CD4-positive, alpha-beta T cell treated with Interleukin-10 for 1 hour (primary cell): ENCODE measurements at places on chromosomes 11 and 22.

DNA sequence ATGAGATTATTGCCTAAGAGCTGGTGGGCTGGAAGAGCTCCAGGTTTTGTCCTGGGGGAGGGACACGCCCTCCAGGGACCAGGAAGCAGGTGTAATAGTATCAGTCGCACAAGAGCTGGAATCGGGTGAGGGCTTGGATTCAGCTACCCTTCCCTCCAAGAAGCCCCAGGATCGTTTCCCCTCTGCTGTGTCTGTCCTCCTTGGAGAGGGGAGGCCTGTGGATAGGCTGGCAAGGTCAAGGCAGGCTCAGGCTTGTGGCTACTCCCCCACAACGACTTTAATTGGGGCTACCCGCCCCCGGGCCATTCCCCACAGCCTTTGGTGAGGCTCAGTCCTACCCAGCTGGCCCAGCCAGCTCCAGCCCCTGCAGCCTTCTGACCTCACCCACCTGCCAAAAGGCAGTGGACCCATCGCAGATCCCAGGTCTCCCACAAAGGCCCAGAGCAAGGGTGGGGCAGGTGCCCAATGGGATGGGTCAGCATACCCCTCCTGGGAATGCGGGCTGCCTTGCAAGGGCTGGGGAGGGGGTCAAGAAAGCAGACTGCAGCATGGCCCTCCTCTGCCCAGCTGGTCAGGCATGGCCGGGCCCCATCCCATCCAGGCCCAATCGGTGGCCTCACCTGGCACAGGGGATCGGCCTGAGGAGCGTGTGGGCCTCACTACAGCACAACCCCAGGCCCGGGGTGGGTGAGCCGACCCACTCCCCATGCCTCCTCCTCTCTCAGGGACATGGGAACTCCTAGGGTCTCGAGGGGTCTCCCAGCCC, 1.0 kb downstream of the CTSD start:
- no peak for DNase-seq

- no peak for DNase-seq
These were observed 100.0 kb downstream of the RPS6KA4 start for GRCh38 chr11:64458997-64459396.

DNA sequence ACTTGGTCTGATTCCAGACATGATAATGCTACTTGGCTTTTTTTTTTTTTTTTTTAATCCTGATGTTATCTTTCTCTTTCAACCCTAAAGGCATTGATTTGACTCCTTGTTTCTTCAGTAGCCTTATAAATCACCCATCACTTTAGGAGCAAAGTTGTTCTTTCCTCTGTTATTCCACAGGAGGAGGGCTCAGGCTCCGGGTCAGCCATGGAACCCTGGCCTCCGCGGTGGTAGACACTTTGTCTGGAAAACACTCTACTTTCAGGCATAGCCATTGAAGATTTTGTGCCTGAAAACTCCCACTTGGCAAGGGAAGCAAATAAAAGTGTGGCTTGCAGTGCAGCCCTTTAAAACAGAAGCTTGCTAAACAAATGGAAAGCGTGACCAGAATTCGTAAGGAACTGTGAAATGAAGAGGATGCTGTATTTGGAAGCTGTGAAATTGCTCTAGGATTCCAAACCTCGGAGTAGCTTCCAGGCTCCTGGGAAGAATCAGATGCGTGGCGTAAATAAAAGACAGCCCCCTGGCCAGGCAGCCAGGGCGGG, 44.9 kb downstream of the ARHGAP8 start:
- no peak for DNase-seq

DNA sequence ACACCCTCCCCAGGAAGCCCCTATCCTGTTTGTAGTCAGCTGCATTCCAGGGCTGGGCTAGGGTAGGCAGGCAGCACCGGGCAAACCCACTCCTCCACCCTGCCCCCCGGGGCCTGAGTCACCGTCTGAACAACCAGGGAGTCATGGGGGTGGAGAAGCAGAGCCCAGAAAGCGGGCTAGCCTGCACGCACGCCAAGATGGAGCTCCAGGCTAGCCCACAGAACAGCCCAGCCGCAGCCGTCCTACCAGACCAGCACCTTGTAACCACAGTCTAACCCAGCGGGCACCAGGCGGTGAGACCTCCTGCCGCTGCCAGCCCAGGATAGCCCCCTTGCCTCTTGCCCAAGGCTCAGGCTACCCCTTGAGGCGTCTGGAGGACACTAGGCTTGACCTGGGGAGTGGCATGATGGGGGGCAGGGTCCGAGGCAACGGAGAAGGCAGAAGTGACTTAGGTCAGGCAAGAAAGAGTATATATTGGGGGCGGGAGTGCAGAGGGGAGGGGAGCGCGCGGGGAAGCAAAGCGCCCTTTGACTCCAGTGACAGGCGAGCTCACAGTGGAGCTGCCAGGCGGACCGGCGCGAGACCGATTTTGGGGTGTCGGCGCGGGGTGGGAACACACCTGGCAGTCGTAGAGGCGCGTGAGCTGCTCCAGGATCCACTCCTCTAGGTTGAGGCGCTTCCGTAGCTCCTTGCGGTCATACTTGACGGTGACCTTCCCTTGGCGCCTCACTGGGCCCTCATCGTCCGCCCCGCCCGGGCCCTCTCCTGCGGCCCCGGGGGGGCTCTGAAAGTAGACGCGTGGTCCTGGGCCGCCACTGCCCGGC, 734 bp downstream of the PPP1R14B start:
- DNase-seq, result peak; percentile 63

- DNase-seq, result peak; percentile 53
These were observed 84.1 kb downstream of the PDE2A start for GRCh38 chr11:72589802-72590761.

DNA sequence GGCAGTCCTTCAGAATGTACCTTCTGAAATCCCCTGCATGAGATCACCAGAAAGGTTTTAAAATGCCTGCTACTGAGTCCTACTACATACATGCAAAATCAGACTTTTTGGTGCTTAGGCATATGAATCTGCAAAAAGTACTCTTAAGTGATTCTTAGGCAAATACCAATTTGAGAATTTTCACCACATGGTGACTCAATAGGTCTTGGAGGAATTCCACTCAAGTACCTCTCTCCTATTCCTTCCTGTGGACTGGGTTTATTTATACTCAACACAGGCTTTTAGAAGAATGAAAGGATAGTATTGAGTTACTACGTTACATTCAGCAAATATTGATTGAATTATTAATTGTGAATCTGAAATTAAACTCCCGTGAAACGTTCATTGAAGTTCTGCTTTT, 223.9 kb downstream of the CNTN5 start:
- DNase-seq, result no peak

DNA sequence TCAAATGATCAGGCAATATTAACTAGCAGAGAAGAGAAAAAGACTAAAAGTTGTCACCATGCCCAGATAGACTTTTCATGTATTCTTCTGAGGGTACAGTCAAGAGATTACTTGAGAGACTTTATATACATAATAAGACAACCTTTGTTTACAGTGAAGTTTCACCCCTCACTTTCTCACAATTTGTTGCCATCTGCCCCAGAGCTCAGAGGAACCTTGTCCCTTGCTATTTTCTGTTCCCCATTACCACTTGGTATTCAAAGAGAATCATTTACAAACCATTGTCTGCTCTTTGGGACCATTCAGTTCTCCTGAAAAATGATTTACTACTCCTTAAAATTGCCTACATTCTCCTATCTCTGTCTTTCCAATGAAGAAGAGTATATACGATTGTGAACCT, 544.6 kb downstream of the CNTN5 start:
- DNase-seq, result no peak

- no peak for DNase-seq
These were observed 26.4 kb downstream of the FBLN1 start for GRCh38 chr22:45529105-45529504.

- DNase-seq, result no peak
These were observed 80.3 kb downstream of the ETS1 start for GRCh38 chr11:128506999-128507611.

GRCh38 chr11:9158898-9159391, 67.5 kb upstream of the SCUBE2 start:
- DNase-seq, result no peak

DNA sequence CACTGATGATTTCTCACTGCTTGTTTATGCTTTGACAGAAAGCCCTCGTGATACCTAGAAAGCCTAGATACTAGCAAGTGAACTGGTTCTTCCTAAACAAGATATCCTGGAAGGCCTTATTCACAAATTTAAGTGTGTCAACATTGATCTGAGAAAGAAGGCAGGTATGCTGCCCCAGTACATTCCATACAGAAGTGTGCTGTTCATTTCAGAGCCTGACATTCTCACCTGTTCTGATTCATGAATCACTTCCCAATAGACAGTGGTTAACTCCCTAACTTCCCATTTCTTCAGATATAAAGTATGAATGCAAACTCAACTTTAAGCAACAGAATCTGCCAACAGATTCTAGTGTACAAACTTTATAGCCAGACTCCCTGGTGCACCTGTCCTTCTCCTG, 15.5 kb upstream of the RASSF10 start:
- DNase-seq, result no peak

GRCh38 chr11:10323793-10324170, 18.9 kb downstream of the ADM start:
- DNase-seq, result no peak

- no peak for DNase-seq
These were observed 2.6 kb upstream of the ATG2A start for GRCh38 chr11:64919627-64920026.

GRCh38 chr11:78066471-78066870, 2.8 kb downstream of the THRSP start:
- DNase-seq, result no peak

GRCh38 chr11:123116486-123116885, 54.5 kb upstream of the HSPA8 start:
- no peak for DNase-seq

- DNase-seq, result no peak
These were observed 39.7 kb upstream of the AKIP1 start for GRCh38 chr11:8871171-8871775.

DNA sequence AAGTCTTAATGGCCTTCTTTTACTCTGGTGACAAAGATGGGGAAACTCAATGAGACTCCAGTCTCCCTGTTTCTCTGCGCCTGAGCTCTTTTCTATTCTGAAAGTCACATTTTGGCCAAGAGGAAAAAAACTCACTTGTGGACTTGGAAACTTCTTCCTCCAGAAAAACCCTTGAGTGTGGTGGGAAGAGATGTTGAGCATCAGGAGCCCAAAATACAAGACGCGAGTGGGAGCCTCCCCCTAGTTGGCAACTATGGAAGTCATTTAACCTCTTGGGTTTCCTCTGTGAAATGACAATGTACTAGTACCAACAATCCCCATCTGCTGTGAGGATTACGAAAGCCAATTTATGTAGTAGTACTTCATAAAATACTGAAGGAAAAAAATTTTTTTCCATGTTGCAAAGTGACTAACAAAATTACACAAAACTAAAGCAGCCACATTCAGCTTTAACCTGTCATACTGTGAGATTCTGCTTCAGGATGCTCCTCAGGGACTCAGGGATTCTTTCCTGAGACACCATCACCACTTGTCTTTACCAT, 524 bp upstream of the SLC25A17 start:
- no peak for DNase-seq

DNA sequence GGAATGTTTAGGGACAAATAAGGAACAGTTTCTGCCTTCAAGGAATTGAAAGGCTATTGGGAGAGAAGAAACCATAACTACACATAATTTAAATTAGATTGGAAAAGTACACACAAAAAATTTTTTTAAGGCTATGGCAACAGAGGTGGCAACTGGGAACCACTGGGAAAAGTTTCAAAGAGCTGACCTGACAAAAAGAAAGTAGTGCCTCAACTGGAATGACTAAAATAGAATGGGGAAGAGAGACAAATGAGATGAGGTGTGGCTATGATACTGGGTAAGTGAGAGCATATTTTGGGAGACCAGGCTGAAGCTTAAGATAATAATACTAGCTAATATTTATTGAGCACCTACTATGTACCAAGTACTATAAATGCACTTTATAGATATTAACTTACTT, 2.9 kb upstream of the AKIP1 start:
- DNase-seq, result no peak

GRCh38 chr11:2791139-2791520, 91.3 kb upstream of the KCNQ1OT1 start:
- no peak for DNase-seq

- peak; percentile 27 for DNase-seq
These were observed 86.3 kb downstream of the CCDC83 start for GRCh38 chr11:85941380-85941973.

DNA sequence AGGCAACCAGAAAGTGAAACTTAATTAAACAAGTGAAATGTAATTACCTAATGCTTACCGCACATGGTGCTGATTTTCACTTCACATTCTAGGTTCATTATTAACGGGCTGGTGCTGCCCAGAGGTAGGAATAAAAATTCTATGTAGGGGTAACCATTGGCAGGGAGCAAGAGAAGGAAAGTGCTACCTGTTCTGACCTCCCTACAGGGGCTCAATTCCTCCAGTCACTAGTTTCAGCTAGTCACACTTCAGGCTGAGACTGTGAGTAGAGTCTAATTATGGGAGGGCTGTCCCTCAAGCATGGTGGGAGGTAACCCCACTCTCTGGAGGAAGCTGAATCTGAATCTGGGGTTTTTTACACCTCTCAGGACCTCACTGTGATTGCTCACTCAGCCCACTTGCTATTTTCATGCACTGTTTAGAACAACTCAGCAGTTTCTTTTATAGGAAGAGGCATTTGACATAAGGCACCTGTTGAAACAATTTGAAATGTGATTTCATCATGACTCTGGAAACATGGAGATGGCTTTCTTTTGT, 75.4 kb downstream of the MAML2 start:
- peak; percentile 64 for DNase-seq

DNA sequence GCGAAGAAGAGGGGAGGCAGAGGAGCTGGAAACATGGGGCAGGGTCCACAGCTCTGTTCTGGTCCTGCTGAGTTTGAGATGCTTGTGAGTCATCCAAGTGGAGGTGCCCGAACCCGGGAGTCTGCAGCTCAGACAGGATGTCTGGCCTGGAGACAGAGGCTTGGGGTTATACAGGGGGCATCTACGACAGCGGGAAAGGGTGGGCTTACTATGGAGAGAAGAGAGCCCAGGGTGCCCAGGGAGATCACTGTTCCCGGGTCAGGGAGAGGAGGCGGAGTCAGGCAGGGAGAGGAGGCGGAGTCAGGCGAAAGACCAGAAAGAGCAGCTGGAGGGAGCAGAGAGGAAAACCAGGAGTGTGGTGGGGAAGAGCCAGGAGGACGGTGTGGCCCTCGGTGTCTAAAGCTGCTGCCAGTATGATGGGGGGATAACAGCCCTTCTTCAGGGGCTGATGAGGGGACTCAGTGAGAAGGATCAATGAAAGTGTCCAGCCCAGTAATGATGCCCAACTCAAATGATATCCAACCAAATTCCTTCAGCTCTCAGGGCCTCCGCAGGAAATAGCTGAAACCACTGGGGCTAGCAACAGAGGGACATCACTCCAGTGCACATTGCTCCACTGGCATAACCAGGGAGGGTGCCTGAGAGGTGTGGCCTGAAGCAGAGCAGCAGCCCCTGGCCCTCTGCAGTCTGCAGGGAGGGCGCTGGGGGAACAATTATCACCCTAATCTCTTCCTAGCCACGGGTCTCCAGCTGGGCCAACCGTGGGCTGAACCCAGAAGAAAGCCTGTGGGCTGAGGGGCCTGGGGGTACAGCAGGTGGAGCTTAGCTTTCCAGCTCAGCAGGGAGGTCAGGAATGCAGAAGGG, 2.6 kb upstream of the LTBP3 start:
- no peak for DNase-seq

- no peak for DNase-seq
These were observed 466.4 kb downstream of the MN1 start for GRCh38 chr22:27335102-27335660.
